Stimulated activated CD8-positive, alpha-beta memory T cell treated with anti-CD3 and anti-CD28 coated beads, Interleukin-2, amount 100 ng/mL, for 1 hour (primary cell): ENCODE measurements at places on chromosomes 12 and 14.

- DNase-seq = no peak
Observed at GRCh38 chr14:47543459-47543858, 131.9 kb downstream of the MDGA2 start.

DNA sequence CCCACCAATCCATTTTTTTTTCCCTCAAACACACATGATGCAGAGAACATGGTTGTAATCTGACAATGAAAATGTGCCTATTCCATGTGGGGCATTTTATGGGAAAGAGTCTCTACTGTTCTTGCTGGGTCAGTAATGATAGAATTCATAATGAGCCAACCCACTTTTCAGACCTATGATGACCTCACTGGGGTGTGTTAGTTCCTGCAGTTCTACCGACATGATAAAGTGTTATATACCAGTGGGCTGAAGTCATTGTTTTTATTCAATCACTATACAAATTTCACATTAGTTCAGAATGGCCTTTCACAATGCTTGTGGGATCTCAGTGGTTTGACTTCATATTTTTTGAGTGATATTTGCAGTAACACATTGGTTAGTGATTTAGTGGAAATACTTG lies 47.5 kb downstream of the PPFIBP1 start:
- no peak for DNase-seq

DNA sequence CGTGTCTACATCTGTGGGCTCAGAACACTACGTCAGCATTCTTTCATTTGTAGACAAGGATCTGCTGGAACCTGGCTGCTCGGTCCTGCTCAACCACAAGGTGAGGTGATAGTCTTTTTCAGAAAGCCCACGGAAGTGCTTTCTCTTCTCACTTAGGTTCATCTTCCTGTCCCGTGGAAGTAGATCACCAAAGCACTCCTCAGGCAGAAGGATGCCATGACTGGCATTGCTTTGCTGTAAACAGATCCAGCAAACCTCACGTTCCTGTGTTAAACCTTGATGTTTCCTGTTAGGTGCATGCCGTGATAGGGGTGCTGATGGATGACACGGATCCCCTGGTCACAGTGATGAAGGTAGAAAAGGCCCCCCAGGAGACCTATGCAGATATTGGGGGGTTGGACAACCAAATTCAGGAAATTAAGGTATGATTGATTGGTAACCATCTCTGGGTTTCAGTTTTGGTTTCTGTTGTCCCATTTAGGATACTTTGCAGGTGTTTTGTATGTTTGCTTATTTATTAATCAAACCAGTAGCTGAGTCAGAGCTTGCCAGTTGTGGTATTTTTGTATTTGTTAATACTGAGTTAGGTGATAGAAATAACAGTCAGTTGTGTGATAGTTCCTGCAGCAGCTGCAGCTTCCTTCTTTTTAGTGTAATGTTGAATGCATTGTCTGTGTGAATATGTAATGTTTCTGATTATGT lies 7.5 kb downstream of the PSMC1 start:
- DNase-seq = no peak

DNA sequence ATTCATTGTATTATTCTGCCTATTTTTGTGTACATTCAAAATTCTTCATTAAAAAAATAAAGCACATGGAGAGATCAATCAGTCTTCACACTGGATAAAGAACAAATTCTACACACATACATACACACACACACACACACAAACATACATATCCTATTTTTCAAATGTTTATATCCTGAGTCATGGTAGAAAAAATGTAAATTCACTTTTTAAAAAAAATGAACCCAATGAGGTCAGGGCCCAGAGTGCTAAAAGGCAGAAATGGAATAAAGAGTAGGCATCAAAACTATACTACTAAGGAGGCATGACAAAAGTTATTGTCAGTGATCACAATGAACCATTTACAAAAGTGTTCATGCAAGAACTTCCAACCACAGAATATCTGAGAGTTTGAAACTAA lies 17.3 kb downstream of the GALC start:
- no peak for DNase-seq

DNA sequence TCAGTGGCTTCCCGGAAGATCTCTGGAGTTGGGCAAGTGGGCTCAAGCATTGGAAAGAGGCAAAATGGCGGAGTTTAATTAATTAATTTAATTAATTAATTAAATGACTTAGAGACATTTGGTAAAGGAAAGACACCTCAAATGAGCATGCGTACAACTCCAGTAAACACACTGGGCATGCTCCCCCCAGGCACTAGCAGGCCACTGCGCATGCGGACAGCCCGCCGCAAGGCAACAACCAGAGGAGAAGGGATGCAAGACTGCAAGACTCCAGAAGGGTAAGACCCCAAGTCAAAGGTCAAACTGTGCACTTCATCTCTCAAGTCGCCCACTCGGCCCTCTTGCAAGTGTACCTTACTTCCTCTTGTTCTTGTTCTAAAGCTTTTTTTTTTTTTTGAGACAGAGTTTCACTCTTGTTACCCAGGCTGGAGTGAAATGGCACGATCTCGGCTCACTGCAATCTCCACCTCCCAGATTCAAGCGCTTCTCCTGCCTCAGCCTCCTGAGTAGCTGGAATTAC lies 57.8 kb upstream of the PSMC1 start:
- no peak for DNase-seq

GRCh38 chr14:64773577-64773976 lies 69.4 kb downstream of the PLEKHG3 start:
- no peak for DNase-seq

DNA sequence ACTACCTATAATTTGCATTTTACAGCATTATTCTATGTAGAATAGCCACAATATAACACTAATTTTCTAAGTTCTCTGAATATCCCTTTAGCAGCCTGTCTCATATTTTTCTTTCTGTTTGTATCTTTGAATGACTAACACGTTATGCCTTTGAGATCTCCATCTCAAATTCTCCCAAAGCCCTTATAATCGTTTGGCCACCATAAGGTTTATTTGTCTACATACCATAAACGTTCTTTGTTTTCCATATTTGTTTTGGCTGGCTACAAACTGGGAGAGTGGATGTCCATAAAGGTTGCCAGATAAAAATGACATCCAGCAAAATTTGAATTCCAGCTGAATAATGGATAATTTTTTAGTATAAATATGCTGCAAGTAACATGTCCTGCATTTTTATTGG lies 203.7 kb downstream of the STXBP6 start:
- DNase-seq = no peak

DNA sequence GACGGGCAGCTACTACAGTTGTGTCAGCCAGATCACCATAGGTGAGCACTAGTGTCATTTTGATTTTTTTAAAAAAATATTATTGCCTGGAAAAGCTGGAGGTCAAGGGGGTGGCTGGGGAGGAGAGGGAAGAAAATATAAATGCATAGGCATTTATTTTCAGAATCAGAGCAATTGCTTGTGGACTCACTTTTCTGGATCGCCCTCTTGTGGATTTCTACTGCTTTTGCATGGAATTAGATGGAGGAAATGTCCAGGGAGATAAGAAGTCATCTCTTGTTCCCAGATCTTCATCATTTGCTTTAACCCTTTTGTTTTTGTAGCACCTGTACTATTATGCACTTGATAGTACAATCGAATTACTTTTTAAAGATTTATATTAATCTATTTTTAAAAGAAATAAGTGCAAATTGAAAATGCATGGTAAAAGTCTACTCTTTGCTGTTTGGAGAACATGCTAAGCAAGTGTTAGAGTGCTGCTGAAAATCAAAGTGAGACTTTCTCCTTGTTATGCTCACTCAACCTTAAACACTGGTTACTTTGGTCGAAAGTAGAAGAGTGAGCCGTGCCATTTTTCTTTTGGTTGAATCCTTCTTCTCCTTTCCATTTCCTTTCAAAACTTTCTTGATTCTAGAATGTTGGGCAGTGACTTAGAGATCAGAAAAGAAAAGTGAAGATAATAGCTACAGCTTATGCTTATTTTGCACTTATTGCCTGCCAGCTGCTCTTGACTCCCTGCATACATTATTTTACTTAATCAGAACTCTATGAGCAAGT lies 60.6 kb upstream of the ANO4 start:
- DNase-seq = no peak

GRCh38 chr12:93149229-93149628 lies 220.1 kb upstream of the EEA1 start:
- DNase-seq = no peak
